ENCODE measurements at places on chromosomes 7 and 10.

GRCh38 chr10:110995301-110995700 lies 75.9 kb downstream of the SHOC2 start:
- ATAC-seq: no peak

DNA sequence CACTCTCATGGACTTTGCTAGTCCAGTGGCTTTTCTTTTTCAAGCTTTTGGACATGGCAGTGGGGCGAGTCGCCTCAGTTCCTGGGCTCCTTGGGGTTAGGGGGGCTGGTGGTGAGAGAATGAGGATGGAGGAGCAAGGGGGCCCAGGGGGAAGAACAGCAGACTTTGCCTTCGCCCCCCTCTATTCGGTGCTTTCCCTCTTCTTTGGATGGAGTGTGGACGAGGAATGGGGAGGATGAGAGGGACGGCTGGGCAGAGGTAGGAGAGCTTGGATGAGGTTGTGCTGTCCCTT lies 255 bp downstream of the MAGI2 start:
- no peak for ATAC-seq

GRCh38 chr7:2821161-2821841 lies 22.8 kb downstream of the GNA12 start:
- ATAC-seq: peak; percentile 60

- ATAC-seq: no peak
Measured at GRCh38 chr7:107152011-107152410, 16.8 kb upstream of the HBP1 start.

DNA sequence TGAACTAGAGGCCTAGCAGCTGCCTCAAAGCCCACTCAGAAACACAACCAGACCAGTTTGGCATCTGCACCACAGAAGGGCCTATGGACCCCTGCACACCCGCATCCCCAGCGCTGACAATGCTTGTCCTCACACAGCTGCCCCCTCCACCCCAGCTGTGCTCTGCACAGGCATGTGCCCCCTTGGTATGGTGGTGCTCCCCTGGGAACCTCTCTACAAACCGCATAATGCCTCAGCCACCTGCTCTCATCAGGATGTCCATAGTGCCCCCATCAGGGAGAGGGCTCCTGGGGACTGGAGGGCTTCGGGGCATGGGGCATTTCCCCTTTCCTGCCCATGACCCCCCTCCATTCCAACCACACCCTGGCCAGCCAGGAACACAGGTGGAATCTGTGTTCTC lies 347.5 kb downstream of the GRID1 start:
- ATAC-seq: no peak

- ATAC-seq: no peak
Measured at GRCh38 chr7:66899552-66900280, 21.3 kb upstream of the TMEM248 start.

GRCh38 chr10:117133273-117134055 lies 4.6 kb downstream of the VAX1 start:
- ATAC-seq: no peak

GRCh38 chr7:8018961-8019360 lies 50.4 kb downstream of the GLCCI1 start:
- no peak for ATAC-seq

DNA sequence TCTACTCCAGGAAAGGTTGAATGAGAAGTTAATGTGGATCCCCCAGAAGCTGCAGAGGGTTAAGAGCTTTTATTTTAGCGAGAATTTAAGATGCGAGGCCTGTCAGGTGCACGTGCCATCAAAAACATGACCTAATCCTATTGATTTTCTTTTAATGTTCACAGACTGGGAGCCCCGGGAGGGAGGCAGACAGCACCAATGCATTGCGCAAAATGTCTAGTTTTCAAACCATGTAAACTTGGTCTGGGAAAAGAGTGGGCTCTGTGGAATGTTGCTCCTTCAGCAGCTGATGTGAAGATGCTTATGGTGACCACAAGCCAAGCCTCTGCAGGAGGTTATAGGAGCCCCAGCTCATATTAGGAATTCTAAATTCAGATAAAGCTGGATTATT lies 172.0 kb upstream of the ITGB1 start:
- ATAC-seq: no peak
